HT-29 (cell line): ENCODE measurements at places on chromosomes 6 and 20.

- DNase-seq: no peak
These were observed 104.2 kb upstream of the QKI start for GRCh38 chr6:163310096-163310972.

GRCh38 chr20:57410398-57410920 is 19.3 kb downstream of the RBM38 start:
- DNase-seq: no peak

GRCh38 chr20:40646361-40646760 is 42.7 kb downstream of the MAFB start:
- DNase-seq: no peak

DNA sequence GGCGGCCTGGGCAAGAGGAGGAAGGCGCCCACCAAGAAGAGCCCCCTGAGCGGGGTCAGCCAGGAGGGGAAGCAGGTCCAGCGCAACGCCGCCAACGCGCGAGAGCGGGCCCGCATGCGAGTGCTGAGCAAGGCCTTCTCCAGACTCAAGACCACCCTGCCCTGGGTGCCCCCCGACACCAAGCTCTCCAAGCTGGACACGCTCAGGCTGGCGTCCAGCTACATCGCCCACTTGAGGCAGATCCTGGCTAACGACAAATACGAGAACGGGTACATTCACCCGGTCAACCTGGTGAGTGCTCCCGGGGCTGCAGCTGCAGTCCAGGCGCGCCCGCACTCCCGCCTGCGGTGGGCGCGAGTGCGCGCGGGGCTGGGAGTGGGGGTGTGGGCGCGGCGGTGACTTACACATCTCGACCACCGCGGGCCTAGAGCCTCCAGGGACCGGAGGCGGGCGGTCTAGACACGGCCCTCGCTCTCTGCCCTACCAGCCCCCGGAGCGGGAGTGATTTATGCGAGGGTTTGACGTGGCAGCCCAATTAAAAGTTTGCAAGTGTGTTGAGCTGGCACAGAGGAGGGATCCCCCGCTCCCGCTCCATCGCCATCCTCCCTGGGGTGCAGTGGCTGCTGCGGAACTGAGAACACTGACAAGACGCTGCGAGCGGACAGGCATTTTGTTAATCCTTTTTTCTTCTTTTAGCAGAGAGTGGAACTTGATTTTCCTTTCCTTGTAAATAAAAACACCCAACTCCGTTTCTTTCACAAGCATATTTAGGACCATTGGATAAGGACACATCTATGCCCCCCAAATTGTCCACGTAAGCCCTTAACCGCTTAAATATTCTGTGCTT is 867 bp downstream of the TCF21 start:
- no peak for DNase-seq

DNA sequence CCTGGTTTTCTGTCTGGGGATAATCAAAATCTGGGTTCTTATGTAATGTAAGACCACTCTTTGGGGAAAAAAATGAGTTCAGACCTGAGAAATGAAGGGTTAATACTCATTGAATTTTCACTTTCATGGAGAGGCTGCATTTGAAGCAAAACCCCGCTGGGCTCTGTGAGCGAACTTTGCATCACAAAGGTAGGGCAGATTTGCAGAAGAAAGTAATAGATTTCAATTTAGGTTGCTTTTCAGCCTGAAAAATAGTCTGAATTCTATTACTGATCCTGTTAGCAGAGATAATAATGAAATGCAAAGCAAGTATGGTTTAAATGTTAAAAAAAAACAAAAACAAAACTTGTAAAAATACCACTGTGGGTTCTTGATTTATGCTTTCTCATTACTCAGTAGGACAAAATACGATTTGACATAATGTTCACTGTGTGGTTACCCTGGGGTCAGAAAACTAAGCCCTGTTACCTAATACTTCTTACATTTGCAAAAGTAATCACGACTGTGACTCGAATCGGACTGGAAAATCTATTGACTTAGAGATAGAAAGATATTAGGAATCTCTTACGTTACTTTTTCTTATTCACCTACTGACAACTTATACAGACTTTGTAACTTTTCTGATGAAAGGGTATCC is 72.2 kb downstream of the UST start:
- no peak for DNase-seq

DNA sequence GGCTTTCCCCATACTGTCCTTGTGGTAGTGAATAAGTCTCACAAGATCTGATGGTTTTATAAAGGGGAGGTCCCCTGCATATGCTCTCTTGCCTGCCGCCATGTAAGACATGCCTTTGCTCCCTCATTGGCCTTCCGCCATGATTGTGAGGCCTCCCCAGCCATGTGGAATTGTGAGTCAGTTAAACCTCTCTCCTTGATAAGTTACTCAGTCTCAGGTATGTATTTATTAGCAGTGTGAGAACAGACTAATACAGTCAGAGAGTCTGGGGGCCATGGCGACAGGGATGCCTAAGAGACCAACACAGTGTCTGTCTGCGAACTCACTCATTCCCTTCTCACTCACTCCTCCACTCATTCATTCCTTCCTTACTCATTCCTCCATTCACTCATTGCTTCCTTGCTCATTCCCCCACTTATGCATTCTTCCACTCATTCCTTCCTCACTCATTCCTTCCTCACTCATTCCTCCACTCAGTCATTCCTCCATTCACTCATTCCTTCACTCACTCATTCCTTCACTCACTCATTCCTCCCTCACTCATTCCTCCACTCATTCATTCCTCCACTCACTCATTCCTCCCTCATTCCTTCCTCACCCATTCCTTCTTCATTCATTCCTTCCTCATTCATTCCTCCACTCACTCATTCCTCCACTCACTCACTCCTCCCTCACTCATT is 137.5 kb upstream of the AGPAT4 start:
- no peak for DNase-seq

DNA sequence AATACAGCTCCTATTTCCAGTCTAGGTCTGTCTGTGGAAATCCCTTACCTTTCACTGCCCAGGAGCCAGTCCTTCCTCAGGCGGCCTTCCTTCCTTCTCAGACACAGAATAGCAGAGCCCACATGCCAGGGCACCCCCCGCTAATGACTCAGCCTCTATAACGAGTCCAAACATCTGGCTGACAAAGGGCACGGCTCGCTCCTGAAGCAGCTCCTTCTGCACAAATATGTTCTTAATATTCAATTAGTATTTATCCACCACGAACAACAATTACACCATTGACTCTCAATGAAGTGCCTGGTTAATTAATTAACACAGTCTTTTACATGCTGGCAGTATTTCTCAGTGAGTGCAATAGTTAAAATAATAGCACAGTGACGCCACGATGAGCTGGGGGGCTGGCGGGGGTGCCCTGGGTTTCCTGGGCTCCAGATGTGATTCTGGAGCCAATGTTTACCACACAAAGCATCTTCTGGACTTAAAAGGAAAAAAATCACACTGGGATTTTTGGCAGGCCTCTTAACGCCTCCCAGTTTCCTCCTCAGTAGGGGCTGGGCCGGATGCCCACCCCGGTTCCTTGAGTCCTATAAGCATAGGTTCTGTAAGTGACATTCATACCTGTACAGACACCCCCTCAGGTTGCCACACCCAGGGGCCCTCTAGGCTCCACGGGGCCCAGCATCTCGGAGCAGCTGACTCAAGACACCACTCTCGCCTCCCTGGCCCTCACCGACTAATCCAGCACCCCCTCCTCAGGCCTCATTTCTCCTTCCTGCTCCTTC is 158.6 kb upstream of the MLN start:
- no peak for DNase-seq

DNA sequence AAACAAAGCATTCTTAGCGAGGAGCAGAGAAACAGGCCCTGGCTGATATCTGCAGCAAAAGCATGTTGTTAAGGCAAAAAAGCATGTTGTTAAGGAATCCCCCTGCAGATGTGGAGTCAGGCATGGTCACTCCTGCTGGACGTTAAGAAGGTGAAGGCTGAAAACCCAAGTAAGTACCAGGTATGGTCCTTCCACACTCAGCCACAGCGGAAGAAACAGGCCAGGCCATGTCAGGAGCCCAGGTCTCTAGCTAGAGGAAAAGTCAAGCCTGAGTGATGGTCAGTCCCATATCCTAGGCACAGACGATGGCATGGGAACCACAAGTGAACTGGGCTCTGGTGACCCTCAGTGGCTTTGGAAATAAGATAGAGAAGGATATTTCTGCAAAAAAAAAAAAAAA is 32.5 kb upstream of the MAS1L start:
- DNase-seq: no peak
